ENCODE measurements at places on chromosomes 1 and 21.

GRCh38 chr1:187605736-187606135 is 777.0 kb downstream of the PLA2G4A start:
- DNase-seq, result no peak

DNA sequence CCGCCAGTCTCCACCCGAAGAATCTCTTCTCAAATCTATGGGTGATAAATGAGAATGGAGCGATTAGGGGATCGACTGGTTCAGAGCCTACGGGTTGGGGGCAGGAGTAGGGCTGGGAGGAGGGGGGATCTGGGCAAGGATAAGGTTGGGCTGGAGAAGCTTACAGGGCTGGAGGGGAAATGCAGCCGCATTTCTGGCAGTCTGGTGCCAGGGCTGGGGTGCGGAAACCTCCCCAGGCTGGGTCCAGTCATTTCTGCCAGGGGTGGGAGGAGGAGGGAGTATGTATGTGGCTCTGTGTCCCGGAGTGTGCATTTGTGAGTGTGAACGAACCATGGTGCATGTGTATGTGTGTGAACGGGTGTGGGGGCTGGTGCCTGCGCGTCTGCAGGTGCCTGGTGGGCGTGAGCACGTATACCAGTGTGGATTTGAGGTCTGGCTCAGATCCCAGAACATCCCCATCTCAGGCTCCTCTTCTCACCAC is 10.2 kb downstream of the C1orf216 start:
- DNase-seq, result no peak

DNA sequence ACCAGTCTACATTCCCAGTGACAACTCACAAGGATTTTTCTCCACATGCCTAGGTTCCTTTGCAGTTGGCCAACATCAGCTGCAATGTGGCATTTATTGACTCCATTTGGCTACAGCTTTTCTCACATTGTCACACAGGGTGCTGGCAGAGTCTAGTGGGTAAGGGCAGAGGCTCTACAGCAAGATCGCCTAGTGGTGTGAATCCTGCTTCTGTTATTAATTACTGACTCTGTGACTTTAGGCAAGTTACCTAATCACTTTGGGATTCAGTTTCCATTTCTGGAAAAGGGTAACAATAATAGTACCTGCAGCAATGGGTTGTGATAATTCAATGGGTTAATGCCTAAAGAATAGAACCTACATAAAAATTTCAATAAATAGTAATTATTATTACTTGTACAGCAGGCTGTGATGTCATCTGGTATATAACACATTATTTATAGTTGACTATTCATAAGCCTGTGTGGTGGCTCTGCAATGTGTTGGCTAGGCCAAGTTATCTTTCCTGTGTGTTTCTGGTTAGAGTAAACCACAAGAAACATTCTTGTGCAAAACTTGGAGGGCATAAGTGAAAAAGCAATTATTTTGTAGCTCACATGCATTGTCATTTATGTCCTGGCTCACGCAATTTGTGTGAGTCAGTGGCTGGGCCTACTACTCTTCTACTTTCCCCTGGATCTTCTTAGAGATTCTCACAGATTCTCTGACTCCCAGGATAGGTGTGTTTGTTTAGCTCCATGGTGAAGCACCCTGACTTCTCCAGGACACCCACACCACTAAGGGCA is 59.5 kb downstream of the PTGS2 start:
- no peak for DNase-seq

DNA sequence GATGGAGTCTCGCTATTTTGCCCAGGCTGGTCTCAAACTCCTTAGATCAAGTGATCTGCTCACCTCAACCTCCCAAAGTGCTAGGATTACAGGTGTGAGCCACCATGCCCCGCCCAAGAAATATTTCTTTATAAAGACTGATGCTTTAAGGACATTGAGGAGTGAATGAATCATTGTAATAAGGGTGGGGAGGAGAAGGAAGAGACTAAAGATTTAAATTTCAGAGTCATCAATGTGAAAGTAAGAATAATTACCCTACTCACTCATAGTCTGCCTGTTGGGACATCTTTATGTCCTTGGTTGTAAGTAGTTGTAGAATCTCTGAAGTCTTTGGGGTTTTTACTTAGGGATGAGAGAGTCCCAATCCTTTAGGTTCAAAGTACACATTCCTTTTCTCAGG is 7.3 kb downstream of the KDM1A start:
- DNase-seq, result no peak

DNA sequence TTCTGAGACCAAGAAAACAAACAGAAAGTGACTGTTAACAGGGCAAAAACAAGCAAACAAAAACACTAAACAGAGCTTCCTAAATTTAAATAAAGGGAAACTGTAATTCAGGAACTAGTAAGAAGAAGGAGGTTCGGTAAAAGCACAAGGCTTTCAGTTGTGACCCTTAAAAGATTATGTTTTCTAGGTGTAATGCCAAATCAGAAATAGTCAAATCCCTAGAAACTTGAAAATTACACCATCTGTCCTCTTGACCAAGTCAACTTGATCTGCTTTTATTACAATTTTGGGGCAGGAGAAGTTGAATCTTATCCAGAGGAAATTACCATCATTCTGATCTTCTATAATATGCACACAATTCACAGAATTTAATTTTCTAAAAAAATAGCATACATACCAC is 754.0 kb upstream of the ADGRL4 start:
- no peak for DNase-seq

DNA sequence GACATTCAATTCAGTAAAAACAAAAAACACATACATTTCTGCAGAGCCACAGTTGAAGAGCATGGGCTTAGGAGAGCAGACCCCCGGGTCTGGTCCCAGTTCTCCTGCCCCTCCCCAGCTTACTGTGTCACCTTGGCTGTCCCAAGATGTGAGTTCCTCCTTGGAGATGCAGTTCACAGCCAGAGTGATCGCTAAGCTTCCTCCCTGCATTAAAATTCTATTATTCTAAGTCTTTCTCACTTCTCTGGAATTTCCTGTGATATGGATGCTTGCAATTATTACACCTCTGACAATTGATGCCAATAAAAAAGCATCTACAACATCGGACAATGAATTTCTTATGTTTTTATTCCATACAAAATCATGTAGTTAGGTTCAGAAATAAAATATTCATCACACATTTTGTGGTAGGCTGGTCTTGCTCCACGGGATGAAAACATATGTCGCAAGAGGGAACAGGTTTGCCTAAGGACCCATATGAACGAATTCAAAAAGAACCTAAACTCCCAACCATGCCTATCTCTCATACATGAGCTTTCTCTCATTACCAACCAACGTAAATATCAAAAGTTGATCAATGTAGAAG is 328.5 kb upstream of the RUNX1 start:
- DNase-seq, result no peak

DNA sequence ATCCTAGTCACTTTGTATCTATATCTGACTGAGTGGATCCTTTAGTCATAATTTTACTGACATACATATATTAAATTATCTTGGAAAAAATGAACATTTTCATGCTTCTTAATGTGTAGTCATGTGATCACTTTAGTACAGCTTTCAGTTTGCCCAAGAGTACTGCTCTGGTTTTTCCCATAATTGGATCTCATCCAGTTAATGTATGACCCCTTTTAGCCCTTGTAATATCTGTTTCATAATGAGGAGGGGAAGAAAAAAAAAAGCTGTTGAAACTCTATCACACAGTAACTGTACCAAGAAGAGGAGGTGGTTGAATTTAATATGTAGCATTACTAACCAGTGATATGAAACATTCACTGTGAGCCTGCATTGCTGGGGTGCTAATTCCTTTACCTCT is 328.7 kb downstream of the PTPRC start:
- DNase-seq, result no peak

DNA sequence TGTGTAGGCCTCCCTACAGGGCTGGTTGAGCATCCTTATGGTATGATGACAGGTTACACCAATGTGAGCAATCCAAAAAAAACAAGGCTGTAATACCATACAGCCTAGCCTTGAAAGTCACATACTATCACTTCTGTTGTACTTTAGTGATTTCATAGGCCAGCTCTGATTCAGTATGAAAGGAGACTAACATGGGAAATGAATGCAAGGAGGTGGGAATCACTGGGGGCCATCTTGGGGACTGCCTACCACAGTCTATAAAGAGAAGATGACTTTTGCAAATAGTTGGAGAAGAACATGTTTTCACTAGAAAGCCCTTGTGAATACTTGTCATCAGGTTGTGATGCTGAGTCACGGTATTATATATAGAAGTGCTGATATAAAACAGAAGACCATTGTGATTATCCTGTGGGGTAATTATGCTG is 270.7 kb downstream of the S1PR1 start:
- DNase-seq, result no peak

GRCh38 chr1:86696522-86696921 is 7.9 kb upstream of the SH3GLB1 start:
- DNase-seq, result no peak

DNA sequence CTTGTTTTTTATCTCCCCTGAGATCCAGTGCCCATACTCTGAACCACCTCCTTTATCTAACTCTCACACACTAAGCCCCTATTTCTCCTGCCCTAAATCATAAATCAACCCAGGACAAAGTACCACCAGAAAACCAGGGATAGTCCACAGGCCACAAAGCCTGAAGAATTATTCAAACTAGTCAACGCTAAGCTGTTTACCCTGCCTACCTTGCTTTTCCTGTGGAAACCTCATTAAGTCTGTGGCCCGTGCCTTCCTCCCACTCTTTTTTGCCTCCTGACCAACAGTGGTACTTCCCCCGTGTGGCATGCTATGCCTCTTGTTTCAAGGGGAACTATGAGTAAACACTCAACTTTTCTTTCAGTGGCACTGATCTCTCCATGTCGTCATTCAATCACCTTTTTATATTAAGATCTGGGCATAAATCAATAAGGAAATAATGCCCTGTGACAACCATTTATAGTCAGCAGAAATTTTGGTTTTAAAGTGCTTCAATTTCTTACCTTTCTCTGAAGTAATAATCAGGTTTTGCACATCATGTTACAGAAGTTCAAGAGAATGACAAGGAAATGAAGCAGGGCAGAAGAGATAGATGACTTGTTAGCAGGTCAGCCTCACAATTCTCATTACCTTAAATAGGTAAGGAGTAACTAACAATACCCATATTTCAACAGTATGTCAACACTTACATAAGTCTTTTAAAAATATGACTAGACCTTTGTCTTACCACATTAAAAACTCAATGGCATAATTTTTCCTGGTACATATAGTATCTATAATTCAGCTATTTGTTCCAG is 32.1 kb downstream of the EYA3 start:
- DNase-seq, result peak; percentile 7

GRCh38 chr1:208241512-208241911 is 2.7 kb downstream of the PLXNA2 start:
- DNase-seq, result no peak

DNA sequence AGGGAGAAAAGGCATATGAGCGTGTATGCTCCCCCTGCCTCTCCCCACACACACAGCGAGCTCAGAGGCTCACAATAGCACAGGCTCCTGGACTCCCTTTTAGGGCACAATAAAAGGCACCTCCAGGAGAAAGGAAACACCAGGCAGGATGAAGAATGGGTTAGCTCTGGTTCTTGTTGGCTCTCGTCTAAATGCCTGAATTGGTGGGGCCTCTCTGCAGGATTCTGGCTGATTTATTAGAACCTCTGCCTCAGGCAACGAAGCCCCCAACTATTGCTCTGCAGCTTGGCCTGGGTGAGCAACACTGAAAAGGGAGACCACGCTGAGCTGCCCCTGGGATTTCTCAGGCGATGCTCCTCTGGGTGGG is 590.9 kb upstream of the PLXNA2 start:
- no peak for DNase-seq

DNA sequence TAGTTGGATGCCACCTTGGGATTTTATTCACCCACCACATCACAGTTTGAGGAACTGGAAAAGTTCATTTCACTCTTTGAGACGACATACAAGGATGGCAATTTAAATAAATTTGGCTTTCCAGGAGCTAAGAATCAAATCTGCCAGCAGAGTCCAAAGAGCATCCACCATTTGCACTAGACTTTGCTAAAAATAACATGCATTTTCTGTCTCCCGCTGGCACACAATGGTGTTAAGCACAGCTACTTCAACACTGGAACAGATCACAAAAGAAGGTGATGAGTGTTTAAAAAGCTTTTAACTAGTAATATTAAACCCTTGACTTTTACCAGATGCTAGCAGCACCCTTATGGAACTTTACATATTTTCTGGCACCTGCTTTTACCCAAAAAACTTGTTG is 44.6 kb downstream of the MAEL start:
- DNase-seq, result peak; percentile 27

DNA sequence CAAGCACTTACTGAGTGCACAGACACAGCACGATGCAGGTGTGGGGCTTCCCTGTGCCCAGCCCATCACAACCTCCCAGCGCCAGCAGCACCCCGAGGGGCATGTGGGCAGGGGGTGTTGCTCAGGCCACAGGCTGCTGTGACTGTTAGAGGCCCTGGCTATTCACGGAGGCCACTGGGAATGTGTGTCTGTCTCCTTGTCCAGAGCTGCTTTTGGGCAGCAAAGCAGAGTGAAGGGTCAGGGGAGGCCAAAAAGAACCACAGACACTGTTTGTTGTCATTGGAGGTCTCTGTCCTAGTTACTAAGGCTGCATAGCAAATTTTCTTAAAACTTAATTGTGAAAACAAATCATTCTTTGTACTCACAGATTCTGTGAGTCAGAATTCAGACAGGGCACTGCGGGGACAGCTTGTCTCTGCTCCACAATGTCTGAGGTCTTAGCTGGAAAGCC is 49.6 kb downstream of the TNFRSF8 start:
- no peak for DNase-seq

- no peak for DNase-seq
Observed at GRCh38 chr21:42387164-42387563, 8.7 kb downstream of the TMPRSS3 start.

DNA sequence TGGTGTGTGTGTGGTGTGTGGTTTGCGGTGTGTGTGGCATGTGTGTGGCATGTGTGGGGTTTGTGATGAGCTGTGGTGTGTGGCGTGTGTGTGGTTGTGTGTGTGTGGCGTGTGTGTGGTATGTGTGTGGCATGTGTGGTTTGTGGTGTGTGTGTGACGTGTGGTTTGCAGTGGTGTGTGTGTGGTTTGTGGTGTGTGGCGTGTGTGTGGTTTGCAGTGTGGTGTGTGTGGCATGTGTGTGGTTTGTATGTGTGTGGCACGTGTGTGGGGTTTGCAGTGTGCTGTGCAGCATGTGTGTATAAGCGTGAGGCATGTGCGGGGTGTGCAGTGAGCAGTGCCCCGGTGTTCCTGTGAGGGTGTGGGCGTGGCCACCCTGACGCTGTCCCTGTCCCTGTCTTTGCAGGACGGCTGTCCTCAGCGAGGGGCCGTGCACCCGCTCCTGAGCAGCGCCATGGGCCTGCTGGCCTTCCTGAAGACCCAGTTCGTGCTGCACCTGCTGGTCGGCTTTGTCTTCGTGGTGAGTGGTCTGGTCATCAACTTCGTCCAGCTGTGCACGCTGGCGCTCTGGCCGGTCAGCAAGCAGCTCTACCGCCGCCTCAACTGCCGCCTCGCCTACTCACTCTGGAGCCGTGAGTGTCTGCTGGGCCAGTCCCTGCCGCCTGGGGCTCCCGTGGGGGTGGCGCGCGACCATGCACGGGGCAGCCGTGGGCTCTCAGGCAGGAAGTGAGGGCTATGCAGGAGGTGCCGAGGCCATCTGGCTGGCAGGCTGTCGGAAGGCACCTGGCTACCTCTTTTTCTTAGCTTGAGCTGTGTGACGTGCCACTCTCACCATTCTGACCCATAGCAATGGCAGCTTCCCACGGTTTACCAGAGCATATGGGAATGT is 52.6 kb upstream of the TRAPPC10 start:
- DNase-seq, result no peak

- DNase-seq, result no peak
Observed at GRCh38 chr1:56824271-56824670, 5.1 kb upstream of the FYB2 start.

All from NCI-H2107 (cell line).